NCI-H69 (cell line): ENCODE measurements at places on chromosomes 5 and 9.

DNA sequence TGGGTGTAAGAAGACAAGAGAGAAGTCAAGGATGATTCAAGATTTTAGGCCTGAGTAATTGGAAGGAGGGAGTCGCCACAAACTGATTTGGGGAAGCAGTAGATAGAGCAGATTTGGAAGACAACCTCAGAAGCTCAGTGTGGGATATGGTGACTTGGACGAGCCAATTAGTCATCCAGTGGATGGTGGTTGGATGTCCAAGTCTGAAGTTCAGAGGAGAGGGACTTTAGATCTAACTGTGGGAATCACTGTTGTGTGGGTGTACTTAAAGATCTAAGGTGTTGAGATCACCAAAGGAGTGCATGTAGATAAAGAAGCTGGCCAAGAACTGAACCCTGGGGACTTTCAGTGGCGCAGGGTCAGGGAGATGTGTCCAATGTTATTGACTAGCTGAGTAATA, 2.2 kb downstream of the IDNK start:
- DNase-seq, result no peak

DNA sequence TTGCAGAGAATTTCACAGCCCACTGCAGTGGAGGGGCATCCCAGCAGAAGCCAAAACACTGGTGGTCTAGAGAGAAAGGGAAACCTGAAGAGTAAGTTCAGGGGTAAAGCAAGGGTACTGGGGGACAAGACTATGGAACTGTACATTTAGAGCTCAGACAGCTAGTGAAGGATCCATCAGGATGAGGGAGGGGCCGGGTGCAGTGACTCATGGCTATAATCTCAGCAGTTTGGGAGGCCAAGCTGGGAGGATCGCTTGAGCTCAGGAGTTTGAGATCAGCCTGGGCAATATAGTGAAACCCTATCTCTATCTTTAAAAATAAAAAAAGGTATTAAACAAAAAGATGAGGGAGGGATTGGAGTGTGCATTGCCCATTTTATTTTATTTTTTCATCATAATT, 7.8 kb upstream of the ANKH start:
- no peak for DNase-seq

- no peak for DNase-seq
Observed at GRCh38 chr9:33465596-33466564, 7.8 kb downstream of the NOL6 start.

- no peak for DNase-seq
Observed at GRCh38 chr9:112760821-112761220, 10.3 kb downstream of the SNX30 start.

DNA sequence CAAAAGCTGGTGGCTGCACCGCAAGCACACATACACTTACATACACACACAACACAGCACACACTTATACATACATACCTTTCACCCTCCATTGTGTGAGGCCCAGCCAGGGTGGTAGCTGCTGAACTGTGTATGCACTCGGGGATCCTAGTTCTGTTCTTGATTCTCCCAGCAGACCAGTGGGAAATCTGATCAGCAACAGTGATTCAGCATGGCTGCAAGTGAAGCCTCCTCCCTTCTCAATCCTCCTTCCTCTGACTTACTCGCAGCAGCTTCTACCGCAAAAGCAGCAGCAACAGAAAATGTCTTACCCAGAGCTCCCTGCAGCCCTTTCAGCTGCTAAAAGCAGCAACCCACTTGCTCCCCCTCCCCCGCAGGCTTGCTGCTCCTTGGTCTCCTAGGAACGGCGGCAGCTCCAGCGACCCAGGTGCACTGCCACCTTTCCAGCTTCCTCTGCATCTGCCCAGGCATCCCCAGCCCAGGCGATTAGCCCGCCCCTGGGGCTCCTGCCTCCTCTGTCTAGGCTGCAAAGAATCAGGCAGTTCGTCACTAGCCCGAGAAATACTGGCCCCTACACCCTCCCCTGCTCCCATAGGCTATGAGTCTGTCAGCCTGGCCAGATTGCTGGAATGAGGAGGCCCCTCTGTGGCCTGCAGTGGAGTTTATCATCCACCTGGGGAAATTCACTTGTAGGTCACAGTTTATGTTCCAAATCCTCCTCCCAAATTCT, at the start of gene KLHL3:
TSS of gene KLHL3 (minus strand) at position 535 of the 730 bp plus-strand sequence. CDS start at position 92, 443 bp downstream.
- peak; percentile 95 for DNase-seq

DNA sequence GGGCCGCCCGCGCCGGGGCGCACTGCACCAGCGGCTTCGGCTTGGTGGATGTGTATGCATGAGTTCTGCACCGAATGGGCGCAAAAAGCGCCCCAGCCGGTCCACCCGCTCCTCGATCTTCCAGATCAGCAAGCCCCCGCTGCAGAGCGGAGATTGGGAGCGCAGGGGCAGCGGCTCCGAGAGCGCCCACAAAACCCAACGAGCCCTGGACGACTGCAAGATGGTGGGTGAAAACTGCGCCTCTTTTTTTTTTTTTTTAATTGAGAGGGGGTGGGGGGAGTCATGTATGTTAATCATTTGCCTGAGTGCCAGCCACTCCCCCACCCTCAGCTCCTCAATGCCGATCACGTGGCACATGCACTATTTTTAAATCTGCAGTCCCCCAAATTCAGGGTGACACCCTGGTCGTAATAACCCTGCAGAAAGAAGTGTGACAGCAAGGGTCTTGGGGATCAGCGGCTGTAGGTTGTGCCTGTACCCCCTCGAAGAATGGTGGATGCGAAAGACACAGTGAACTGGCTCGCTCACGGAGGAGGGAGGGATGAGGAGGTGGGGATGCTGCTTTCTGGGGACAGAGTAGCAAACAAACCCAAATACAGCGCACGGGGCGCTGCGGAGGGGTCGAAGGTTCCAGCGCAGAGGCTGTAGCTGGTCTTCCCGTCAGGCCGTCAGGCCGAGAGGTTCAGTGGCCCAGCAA, 900 bp downstream of the RGS7BP start:
- peak; percentile 70 for DNase-seq

DNA sequence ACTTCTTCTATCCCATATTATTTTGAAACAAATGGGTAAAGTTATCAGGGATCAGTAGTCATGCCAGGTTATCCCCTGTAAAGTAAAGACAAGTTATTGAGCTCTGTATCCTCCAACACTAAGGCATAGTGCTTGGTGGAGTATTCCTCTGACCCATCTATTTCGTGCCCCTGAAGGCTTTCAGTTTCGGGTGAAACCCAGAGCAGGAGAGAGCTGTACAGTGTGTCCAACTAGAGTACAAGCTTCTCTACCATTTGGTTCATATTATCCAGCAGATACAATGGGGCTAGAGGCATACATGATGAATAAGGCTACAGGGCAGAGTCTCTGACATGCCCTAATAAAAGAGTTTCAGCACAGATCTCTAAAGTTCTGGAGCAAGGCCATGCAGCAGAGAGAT, 3.2 kb upstream of the SLC22A4 start:
- DNase-seq, result no peak

GRCh38 chr9:89482056-89482851, 15.7 kb downstream of the SEMA4D start:
- DNase-seq, result no peak

- no peak for DNase-seq
Observed at GRCh38 chr5:65861830-65862241, 64.5 kb upstream of the ERBIN start.

DNA sequence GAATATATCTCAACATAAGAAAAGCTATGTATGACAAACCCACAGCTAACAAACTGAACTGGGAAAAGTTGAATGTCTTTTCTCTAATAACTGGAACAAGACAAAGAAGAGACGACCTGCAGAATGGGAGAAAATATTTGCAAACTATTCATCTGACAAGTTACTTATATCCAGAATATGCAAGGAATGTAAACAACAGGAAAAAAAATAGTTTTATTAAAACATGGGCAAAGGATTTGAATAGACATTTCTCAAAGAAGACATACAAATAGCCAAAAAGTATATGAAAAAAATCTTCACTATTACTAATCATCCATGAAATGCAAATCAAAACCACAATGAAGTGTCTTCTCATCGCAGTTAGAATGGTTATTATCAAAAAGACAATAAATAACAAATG, 181.7 kb upstream of the TLX3 start:
- no peak for DNase-seq

DNA sequence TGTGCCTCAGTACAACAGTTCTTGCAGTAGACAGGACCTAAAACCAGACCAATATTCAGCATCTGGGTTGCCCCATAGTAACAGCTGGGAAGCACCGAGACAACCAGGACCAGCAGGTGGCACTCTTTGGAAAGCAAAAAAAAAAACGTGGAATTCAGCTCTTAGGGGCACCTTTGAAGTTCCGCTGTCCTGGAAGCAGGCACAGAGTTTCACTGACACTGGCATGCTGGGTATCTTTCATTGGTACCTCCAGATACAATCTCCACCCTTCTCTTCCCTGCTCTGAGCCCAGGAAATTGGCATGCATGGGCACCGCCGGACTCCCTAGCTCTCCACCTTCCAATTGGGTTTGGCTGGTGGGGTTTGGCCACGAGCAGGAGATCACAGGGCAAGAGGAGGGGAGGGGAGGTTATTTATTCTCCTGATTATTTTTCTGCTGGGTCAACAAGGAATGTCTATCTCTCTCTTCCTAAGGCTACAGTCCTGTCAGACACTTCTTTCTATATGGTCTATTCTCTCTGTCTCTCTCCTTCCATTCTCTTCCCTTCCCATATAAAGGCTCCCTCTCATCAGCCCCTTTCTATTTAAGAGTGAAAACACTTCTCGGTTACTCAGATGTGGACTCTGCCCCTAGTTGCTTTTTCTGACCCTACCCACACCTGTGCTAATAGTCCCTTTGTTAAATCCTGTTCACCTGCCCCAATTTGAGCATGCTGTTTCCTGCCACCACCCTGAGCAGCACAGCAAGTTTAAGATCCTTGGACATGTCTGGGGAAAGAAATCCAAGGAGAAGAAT, 1.9 kb upstream of the IDNK start:
- DNase-seq, result peak; percentile 85

DNA sequence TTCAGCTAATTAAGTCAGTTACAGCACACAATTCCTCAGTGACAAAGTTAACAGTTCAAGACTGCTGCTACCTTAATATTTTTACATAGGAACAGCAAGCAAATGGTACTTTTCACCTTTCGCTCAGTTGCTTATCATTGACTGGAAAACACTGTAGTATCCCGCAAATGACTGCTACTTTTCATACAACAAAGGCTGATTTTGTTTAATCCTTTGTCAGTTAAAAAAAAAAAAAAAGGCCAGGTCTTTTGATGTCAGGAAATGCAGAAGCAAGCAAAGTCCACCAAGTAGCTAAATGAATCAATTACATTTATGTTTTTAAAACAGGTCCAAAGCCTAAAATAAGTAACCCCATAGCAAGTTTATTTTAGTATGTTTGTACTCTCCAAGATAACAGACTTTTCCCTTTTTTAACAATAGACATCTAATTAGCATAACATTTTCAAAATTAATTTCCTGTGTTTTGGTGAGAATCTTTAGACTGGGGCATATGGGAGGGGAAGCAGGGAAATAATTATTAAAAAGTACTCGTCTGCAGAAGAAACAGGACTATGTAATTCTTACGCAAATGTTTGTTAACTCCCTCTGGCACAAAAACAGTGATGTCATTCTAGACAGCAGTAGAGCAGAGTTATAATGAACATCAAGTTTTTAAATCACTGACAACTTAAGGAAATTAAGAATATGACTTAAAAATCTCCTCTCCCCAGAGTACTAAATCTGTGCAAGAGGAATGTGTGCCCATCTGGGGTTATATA, 9.6 kb downstream of the PFDN1 start:
- no peak for DNase-seq

GRCh38 chr5:119022017-119022745, 33.8 kb upstream of the DTWD2 start:
- DNase-seq, result peak; percentile 47

DNA sequence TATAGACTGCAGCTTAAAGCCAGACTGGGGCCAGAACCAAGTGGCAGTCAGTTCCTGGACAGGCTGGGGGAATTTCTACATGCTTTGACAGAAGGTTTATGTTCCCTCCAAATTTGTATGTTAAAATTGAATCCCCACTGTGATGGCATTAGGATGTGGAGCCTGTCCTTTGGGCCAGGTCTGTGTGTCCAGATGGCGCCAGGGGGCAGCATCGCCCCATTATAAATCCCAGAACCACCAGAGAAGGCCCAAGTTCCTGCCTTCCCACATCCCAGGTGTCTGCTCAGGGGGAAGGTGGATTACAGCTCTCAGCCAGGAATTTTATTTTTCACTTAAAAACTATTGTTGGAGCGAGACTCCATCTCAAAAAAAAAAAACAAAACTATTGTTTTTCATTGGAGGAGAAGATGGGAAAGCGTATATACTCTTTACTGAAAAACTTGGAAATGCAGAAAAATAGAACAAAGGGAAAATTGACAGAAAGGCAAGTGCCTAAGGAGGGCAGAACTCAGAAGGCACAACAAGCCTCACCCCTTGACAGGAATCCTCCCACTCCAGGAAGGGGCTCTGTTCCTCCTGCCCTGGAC, 5.0 kb downstream of the IL3 start:
- DNase-seq, result peak; percentile 80

DNA sequence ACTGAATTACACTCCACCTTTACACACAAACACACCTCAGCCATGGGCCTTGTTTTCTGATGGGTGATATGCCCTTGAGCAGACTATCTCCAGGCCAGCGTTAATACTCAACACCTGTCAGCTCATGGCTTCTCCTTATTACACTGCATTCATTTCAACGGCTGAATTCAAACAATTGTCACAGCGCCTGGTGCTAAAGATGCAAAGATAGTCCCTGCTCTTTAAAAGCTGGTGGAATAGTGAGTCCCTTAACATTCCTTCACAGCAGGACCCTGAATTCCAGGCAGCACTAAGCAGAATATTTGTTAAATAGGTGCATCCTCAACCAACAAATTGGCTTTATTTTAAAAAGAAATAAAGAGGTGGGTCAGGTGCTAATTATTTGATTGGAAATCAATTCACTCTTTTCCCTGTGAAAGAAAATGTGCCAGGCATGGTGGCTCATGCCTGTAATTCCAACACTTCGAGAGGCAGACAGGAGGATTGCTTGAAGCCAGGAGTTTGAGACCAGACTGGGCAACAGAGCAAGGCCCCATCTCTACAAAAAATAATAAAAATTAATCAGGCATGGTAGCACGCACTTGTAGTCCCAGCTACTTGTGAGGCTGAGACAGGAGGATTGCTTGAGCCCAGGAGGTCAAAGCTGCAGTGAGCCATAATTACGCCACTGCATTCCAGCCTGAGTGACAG, 155.7 kb upstream of the EFNA5 start:
- peak; percentile 22 for DNase-seq

- no peak for DNase-seq
Observed at GRCh38 chr9:114433086-114433485, 45.3 kb upstream of the AKNA start.

DNA sequence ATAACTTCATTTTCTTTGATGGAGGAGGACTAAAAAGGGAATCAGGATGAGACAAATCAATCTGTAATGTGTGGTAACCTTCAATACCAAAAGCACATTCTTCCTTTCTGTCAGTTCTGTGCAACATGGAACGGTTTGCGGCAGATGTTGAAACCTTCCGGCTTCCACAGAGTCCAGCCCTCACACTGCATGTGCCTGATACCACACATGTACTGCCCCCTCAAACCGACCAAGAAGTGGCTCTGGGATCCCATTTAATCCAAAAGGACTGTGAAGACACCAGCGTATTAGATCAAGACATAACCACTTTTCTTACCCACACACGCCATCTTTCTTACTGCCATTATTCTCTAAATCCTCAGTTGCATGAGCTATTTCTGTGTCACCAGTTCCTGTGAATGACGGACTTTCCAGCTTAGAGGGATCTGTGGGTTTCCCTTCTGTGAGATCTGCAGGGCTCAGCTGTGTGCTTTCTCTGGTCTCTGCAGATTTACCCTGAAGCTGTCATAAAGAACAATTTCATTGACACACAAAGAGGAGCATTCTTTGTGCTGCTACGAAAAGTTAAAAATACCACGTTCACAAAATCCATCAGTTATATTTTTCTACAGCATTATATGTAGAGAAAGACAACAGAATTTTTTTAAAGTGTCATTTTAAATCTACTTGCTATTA, 25.8 kb downstream of the NSUN2 start:
- no peak for DNase-seq

- DNase-seq, result no peak
Observed at GRCh38 chr5:1481266-1481958, 36.2 kb upstream of the SLC6A3 start.
